ENCODE measurements at places on chromosomes 4 and X. TPM values are rescaled to one million over a fixed set of nuclear protein-coding genes. Genes with fewer than 3 reads are reported as not detected.

CLDN34 gene
- 0.21 TPM for total RNA-seq

TEX13D gene
- not detected for total RNA-seq

PDK3 gene
- 11.3 TPM for total RNA-seq

FRG2 gene
- total RNA-seq: not detected

HAND2 gene
- not detected for total RNA-seq

MAPK10 gene
- 2.2 TPM for total RNA-seq

PHOX2B gene
- not detected for total RNA-seq

UGT2A1 gene
- total RNA-seq: not detected

PHEX gene
- total RNA-seq: 4.3 TPM

GAGE13 gene
- total RNA-seq: not detected

IRAK1 gene
- 113 TPM for total RNA-seq

IQCM gene
- total RNA-seq: not detected

CENPVL1 gene
- total RNA-seq: not detected

GAB3 gene
- total RNA-seq: 0.24 TPM

INTU gene
- 6.5 TPM for total RNA-seq

USP26 gene
- total RNA-seq: not detected

MND1 gene
- 4.0 TPM for total RNA-seq
